Fibroblast of skin of left biceps (primary cell): ENCODE measurements at places on chromosomes 5 and 9.

DNA sequence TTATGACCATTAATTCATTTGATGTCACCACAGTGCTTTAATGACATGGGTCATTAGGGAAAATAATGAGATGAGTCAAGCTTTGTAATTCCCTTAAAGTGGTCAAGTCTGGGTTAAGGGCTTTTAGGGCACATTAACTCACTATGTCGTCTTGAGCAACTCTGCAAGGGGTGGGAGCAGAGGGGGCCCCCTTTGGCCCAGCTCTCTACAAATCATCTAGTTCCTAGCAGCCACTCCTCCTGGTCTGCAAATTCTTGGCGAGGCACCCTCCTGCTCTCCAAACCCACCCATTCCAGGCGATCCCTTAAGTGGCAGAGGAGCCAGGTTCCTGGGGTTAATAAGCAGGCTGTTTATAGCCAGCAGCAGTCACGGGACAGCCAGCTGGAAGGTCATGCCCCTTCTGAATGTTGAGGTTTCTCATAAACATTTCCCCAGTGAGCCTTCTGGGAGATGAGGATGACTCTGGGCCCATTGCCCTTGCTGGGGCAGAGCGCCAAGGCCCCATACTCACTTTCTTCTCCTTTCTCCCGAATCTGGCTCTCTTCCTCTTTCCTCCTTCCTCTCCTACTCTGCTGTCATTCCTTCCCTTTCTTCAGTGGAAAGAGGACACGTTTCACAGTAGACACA, 14.3 kb upstream of the GPX3 start:
- DNase-seq: no peak

- DNase-seq: peak; percentile 36
Measured at GRCh38 chr9:6055216-6055615, 39.8 kb upstream of the RANBP6 start.

- DNase-seq: no peak
Measured at GRCh38 chr5:170629566-170630175, 125.9 kb downstream of the KCNIP1 start.

- peak; percentile 67 for DNase-seq
Measured at GRCh38 chr9:129141066-129142041, 30.1 kb downstream of the PTPA start.

- DNase-seq: no peak
Measured at GRCh38 chr9:135344523-135344901, 135.1 kb upstream of the PPP1R26 start.

- no peak for DNase-seq
Measured at GRCh38 chr9:108162664-108163063, 673.1 kb upstream of the KLF4 start.

- DNase-seq: no peak
Measured at GRCh38 chr9:128107468-128108268, 19.9 kb downstream of the PTGES2 start.

GRCh38 chr5:173583346-173583745, 33.1 kb downstream of the BOD1 start:
- no peak for DNase-seq

GRCh38 chr5:116632890-116633289, 58.3 kb upstream of the SEMA6A start:
- no peak for DNase-seq

DNA sequence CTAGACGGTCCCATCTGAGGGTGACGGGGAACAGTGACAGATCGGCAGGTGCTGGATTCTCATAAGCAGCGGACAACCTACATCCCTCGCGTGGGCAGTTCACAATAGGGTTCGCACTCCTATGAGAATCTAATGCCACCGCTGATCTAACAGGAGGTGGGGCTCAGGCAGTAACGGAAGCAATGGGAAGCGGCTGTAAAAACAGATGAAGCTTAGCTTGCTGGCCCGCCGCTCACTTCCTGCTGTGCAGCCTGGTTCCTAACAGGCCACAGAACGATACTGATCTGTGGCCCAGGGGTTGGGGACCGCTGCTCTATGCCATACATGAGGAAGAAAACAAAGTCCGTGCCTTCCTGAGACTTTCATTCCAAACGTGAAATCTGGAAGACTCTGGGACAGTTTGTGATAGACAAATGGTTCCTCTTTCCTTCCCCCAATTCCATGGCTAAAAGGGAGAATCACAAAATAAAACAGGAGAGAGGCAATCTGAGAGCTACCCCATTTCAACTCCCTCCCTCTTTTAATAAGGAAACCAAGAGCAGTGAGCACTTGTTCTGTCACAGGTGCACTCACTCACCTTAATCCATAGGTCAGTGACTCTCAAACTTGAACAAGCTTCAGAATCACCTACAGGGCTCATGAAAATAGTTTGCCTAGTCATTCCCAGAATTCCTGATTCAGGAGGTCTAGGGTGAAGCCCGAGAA, 12.1 kb downstream of the PDCL start:
- no peak for DNase-seq

GRCh38 chr5:54589786-54590185, 72.2 kb downstream of the SNX18 start:
- DNase-seq: no peak

GRCh38 chr5:2141254-2142000, 258.7 kb upstream of the IRX4 start:
- no peak for DNase-seq

DNA sequence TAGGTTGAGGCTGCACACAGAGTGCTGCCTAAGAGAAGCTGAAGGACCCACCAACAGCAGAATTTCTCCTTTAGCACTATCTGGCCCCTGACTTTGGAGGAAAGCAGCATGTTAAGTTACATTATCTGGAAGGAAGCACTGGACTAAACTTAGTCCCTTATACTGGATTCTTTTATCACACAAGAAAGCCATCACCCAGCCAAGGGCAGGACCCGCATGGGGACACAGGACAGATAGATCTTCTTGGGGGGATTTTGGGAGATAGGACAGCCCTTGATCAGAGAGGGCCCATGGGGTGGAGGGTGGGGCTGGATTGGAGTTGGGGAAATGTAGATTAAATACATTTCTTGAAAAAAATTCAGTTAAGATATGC, 14.4 kb downstream of the ANKRD33B start:
- DNase-seq: no peak

DNA sequence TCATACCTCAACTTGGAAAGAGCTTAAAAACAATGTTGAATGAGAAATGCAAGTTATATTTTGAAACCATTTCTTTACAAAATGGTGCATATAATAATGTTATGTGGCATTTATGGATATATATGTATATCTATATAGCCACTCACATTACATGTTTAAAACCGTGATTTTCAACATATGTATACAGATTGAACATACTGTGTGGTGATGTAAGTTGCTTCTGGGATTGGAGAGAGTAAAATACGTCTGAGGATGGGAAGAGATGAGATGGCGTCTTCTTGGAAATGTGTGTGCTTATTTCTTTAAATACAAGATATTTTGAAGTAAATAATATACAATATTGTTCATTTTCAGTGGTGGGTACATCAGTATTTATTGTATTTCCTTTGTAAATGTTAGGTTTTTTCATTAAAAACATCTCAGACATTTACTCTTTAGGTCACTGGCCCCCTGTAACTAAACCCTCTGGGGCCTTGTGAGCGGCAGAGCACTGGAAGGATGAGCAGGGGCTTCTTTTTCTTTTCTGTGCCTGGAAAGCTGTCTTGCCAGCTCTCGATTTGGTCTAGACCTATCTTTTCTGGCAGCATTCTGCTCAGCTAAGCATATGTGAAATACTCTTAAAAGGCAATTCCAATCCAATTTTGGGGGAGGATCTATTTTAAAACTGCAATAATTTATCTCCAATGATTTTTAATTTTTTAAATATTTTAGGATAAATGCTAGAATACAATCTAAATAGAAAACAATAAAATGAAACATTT, 42.8 kb upstream of the HMHB1 start:
- DNase-seq: no peak

DNA sequence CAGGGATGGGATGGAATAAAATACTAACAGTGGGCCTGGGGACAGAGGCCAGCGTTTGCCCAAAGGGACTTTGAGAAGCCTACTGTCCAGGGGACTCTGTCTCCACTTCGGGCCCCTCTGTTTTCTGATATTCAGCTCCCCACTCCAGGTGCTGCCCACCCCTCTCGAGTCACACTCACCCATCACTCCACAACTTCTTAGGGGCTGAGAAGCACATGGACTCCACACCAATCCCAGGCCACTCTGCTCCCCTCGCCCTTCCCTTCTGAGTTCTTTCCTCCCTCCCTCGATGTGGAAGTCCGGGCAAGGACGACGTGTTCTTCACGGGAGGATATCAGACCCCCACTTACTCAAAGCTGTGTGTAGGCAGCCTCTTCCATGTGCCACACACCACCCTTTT, 124.5 kb downstream of the BARX1 start:
- no peak for DNase-seq

DNA sequence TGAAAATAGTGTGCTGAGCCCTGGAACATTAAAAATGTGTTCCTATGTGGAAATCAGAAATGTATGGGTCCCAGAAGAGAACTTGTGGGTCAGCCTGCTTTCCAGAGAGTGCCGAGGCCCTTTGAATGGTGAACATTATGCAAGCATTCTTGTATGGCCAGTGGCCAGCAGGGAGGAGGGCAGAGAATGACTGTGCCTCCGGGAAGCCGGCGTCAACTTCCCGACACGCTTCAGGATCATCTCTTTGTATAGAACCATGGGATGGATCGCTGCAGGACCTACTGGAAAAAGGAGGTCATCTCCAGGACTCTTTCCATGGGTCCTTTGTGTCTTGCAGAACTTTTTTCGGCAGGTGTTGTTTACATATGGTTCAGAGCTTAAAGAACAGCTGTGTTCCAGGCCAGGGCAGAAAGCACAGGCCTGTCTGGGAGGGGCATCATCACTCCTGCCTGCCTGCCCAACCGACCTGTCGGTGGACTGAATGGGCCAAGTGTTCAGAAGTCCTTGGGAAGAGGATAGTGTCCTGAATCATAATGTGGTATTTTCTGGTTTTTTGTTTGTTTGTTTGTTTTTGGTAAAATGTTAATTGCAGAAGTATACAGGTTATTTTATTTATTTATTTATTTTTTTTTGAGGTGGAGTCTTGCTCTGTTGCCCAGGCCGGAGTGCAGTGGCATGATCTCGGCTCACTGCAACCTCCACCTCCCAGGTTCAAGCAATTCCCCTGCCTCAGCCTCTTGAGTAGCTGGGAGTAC, 9.0 kb downstream of the PRRC2B start:
- peak; percentile 54 for DNase-seq

GRCh38 chr9:19162026-19162366, 34.7 kb upstream of the PLIN2 start:
- no peak for DNase-seq

DNA sequence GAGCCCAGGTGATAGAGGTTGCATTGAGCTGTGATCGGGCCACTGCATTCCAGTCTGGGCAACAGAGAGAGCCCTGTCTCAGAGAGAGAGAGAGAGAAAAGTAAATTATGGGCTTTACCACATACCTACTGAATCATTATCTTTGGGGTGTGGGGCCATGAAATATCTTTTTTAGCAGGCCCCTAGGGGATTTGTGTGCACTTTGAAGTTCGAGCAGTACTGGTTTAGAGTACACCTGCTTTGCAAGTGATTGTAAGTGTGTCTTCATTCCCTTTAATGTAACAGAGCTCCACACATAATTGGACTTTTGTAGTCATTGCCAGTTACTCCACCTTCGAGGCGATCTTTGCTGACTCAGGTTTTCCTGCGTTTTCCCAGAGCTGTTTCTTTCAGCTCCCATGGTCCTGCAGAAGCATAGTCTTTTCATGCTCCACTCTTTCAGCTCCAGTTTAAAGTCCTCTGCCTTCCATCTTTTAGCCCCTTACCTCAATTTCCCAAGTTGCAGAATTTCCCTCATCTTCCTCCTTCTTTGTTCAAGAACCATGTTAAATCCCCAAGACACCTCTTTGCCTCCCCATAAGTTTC, 24.0 kb upstream of the FRMPD1 start:
- DNase-seq: no peak

- no peak for DNase-seq
Measured at GRCh38 chr5:34412736-34413135, 243.4 kb upstream of the RAI14 start.

DNA sequence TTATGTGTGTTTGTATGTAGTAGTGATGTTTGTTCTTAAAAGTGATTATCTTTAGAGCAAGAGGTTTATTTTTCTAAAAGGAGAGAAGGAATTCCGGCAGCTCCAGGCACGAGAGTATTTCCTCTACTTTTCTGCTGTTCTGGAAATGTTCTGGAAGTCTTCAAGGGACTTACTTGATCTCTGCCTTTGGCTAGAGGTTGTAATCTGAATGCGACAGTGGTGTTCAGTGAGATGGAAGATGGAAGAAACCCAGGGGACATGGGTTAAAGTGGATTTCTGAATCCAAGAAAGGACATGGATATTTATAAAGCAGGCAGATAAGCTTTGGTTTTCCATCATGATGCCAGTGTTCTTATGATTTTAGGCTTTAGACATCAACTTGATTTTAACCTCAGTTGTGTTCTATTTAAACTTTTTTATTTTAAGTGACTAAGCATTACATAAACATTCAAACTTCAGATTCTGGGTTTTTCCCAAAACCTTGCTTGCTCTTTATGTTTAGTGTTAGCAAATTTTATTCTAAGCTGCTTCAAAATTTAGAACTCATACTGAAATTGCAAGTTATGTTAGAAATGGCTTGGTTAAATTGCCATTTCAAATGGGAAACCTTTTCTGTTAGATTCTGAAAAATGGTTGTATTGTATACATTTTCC, 3.6 kb downstream of the GPR21 start:
- DNase-seq: no peak
